CD8-positive, alpha-beta memory T cell (primary cell): ENCODE measurements at places on chromosomes 4 and X. TPM values are rescaled to one million over a fixed set of nuclear protein-coding genes. Genes with fewer than 3 reads are reported as not detected.

HTN3 gene
- not detected for total RNA-seq

ETDA gene
- total RNA-seq = not detected

SRP72 gene
- 197 TPM for total RNA-seq

IGBP1 gene
- 33.6 TPM for total RNA-seq

SH3TC1 gene
- 8.9 TPM for total RNA-seq

MAGEA1 gene
- not detected for total RNA-seq

CLDN34 gene
- not detected for total RNA-seq

RTL3 gene
- not detected for total RNA-seq

GRCh38 chr4:154472858-154473257 is 18.7 kb downstream of the DCHS2 start:
- no peak overlapping the region for H3K27ac ChIP-seq
- no peak overlapping the region for H3K4me3 ChIP-seq
- no peaks in the 10 kb centered on the region for H3K27me3 ChIP-seq
- H3K4me1 ChIP-seq = no peaks in the 10 kb centered on the region
- no peaks in the 10 kb centered on the region for H3K36me3 ChIP-seq

DNA sequence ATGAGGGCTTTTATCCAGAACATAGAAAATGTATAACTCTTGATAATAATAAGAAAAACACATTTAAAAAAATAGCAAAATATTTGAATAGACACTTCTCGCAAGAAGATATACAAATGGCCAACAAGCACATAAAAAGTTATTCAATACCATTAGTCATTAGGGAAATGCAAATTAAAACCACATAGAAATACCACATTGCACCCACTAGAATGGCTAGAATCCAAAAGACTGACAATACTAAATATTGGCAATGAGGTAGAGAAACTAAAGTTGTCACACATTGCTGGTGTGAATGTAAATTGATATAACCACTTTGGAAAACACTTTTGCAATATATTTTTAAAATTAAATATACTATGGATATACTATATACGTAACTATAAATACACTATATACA is 754.3 kb upstream of the MAGEB2 start:
- H3K4me3 ChIP-seq = no peak overlapping the region
- no peak for DNase-seq
- H3K27ac ChIP-seq = no peak overlapping the region
- no peaks in the 10 kb centered on the region for H3K4me1 ChIP-seq

- H3K4me1 ChIP-seq = peaks cover 22% of the 10 kb centered on the region
- no peak overlapping the region for H3K27ac ChIP-seq
- no peak overlapping the region for H3K4me3 ChIP-seq
- H3K27me3 ChIP-seq = no peaks in the 10 kb centered on the region
- DNase-seq = no peak
- H3K36me3 ChIP-seq = peaks cover 9% of the 10 kb centered on the region
Measured at GRCh38 chrX:47643926-47644325, 6.4 kb downstream of the ELK1 start.

DNA sequence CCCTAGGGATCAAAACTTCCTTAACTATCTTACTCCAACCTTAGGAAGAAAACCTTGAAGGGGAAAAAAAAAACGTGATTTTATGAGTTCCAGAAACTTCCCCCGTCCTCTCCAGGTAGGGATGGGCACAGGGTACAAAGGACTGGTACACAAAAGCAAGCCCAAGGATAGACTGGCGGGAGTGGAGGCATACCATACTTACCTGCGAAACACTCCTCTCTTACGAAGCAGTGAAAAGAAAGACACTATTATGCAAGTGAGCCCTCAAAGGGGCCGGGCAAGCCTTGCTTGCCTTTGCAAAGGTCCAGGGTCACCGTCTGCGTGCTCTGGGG is 651 bp downstream of the TSPAN6 start:
- peak overlapping the region; percentile 45 for H3K4me3 ChIP-seq
- no peaks in the 10 kb centered on the region for H3K27me3 ChIP-seq
- H3K27ac ChIP-seq = no peak overlapping the region
- H3K4me1 ChIP-seq = no peaks in the 10 kb centered on the region
- H3K36me3 ChIP-seq = no peaks in the 10 kb centered on the region

- no peaks in the 10 kb centered on the region for H3K4me1 ChIP-seq
- no peak overlapping the region for H3K4me3 ChIP-seq
- no peak for DNase-seq
- H3K36me3 ChIP-seq = no peaks in the 10 kb centered on the region
- H3K27me3 ChIP-seq = no peaks in the 10 kb centered on the region
- H3K27ac ChIP-seq = no peak overlapping the region
Measured at GRCh38 chr4:115418635-115419396, 305.4 kb upstream of the NDST4 start.

DNA sequence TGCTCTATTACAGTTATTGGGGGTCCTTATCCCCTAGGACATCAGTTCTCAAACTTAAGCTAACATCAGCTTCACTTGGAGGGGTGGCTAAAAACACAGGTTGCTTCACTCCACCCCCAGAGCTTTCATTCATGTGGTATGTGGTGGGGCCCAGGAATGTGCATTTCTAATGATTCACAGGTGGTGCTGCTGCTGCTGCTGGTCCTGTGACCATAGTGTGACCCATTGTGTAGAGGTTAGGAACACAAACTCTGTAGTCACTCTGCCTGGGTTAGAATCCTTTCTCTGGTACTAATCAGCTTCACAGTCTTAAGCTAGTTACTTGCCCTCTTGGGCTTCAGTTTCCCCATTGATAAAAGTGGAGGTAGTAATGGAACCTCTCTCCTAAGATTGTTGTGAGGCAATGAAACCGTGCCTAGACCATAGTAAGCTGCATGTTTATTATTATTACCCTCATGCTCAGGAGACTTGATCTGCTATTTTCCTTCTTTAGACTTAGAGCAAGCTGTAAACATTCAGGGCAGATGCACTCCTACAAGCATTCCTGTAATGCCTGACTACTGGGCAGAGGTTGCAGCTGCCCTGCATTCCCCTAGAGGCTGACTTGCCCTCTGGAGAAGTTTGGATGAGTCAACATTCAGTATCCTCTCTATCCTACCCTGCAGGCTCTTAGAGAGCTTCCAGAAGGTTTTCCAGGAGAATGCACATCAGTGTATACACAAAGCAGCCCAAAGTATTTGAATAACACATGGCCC is 94.1 kb upstream of the ACSL4 start:
- H3K27me3 ChIP-seq = no peaks in the 10 kb centered on the region
- H3K4me3 ChIP-seq = no peak overlapping the region
- DNase-seq = no peak
- no peaks in the 10 kb centered on the region for H3K36me3 ChIP-seq
- no peak overlapping the region for H3K27ac ChIP-seq
- no peaks in the 10 kb centered on the region for H3K4me1 ChIP-seq

DNA sequence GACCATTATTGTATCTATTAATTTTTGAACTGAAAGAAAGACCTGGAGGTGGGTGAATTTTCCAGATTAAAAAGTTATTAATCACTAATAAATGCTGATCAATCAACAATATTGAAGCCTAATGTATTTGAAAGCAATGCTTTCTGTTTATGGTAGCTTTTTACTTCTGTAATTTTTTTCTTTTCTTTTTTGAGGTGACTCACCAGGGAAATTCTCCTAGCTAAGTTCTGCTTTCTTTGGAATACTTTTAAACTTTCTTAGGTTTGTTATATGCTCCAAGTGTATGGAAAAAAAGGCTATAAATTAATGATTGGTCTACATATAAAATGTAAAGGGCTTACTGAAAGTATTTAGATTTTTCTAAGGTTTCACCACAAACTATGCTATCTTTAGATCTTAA is 94.2 kb downstream of the MBNL3 start:
- H3K4me3 ChIP-seq = no peak overlapping the region
- H3K27ac ChIP-seq = no peak overlapping the region
- no peak for DNase-seq
- H3K4me1 ChIP-seq = no peaks in the 10 kb centered on the region
- no peaks in the 10 kb centered on the region for H3K36me3 ChIP-seq

DNA sequence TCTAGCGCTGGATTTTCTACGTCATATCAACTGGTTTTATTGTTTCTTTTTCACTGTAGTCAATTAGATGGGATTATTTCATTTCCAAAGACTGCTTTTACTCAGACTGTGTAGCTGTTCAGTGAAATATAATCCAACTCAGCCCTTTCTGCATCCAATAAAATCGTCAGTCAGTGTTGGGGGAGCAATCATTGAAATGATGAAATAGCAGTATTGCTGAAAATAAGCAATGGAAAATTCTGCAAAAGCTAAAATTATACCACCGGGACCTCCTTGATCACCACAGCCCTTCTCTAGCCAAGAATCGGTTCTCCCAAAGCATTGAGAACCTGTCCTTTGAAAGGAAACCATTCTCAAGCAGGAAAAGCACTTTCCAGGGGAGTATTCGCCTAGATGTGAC is 243.1 kb upstream of the TENM3 start:
- H3K27me3 ChIP-seq = no peaks in the 10 kb centered on the region
- no peaks in the 10 kb centered on the region for H3K36me3 ChIP-seq
- no peak overlapping the region for H3K4me3 ChIP-seq
- H3K4me1 ChIP-seq = no peaks in the 10 kb centered on the region

- H3K4me1 ChIP-seq = no peaks in the 10 kb centered on the region
- DNase-seq = no peak
- no peak overlapping the region for H3K4me3 ChIP-seq
- H3K27me3 ChIP-seq = no peaks in the 10 kb centered on the region
Measured at GRCh38 chrX:134780908-134781307, 122.6 kb upstream of the PLAC1 start.

DNA sequence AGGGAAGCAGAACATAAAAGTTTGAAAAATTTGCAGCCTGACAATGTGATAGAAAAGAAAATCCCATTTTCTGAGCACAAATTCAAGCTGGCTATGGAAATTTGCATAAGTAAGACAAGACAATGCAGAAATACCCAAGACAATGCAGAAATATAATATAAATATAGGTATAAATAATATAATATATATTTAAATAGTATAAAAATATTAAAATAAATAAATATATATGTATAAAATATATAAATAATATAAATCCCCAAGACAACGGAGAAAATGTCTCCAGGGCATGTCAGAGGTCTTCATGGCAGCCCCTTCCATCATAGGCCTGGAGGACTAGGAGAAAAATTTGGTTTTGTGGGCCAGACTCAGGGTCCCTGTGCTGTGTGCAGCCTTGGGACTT is 125.0 kb upstream of the AADAT start:
- no peak for DNase-seq
- no peaks in the 10 kb centered on the region for H3K4me1 ChIP-seq
- H3K27ac ChIP-seq = no peak overlapping the region
- no peaks in the 10 kb centered on the region for H3K27me3 ChIP-seq
- no peak overlapping the region for H3K4me3 ChIP-seq
- no peaks in the 10 kb centered on the region for H3K36me3 ChIP-seq

GRCh38 chr4:142925161-142925560 is 79.1 kb upstream of the INPP4B start:
- no peaks in the 10 kb centered on the region for H3K36me3 ChIP-seq
- no peak for DNase-seq
- H3K27me3 ChIP-seq = no peaks in the 10 kb centered on the region

DNA sequence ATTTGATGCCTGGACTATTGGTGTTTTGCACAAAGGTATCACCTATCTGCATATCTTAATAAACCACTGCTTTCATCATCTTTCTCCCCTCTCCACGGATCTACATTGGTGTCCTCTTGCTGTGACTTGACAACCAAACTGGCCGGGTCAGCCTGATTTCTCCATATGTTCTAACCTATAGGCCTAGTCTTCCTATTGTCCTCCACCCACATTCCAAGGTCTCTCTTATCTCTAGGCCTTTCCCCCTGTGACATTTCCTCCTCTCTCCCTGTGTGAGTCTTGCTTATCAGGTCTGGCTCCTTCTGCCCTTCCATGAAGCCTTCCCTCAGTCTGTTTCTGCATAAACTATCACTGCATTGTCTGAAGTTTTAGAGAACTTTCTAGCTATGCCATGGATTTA is 33.7 kb downstream of the ARHGAP24 start:
- H3K36me3 ChIP-seq = no peaks in the 10 kb centered on the region
- DNase-seq = no peak
- no peaks in the 10 kb centered on the region for H3K27me3 ChIP-seq
- no peak overlapping the region for H3K27ac ChIP-seq
- H3K4me1 ChIP-seq = no peaks in the 10 kb centered on the region
- no peak overlapping the region for H3K4me3 ChIP-seq

DNA sequence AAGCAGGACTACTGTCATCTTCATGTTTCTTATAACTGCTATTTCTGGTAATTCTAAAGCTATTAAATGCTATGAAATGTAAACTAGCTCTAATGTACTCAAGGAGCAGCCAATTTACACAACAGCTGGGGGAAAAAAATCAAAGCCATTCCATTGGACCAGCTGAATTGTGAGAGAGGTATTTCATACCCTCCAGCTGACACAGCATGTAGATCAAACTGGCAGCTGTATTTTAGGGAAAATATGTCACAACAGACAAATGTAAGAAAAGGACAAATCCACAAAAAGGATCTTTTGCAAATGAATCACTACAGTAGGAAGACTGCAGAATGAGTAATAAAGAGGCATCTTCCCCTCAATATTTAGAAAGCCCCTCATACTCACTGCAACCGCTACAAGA is 65.2 kb upstream of the FAM47B start:
- H3K27me3 ChIP-seq = no peaks in the 10 kb centered on the region
- H3K36me3 ChIP-seq = no peaks in the 10 kb centered on the region
- no peak overlapping the region for H3K4me3 ChIP-seq

GRCh38 chr4:188903986-188904385 is 764.7 kb downstream of the TRIML1 start:
- no peaks in the 10 kb centered on the region for H3K4me1 ChIP-seq
- no peak for DNase-seq
- no peak overlapping the region for H3K27ac ChIP-seq
- no peaks in the 10 kb centered on the region for H3K36me3 ChIP-seq

DNA sequence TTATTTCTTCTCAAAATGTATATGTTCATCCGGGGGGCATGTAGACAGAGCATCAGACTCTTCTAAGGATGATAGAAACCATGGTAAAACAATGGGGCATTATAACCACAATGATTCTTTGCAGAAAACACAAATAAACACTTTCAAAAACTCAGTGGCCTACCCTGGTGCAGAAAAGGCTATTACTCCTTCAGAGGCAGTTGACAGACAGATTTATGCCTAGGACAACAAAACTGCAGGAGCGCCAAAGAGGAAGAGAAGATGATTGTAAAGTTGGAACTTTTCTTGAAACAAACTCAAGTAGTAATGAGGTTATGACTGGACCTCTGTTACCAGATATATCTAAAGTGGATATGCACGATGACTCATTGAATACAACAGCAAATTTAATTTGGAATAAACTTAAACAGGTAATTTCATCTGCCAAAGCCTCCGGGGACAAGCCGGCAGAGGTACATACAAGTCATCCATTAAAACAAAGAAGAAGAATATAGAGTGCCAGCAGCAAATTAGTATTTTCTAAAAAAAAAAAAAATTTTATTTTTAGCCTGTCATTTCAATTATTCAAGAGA is 1068.4 kb upstream of the INTU start:
- DNase-seq = no peak
- H3K27me3 ChIP-seq = no peaks in the 10 kb centered on the region
- H3K36me3 ChIP-seq = no peaks in the 10 kb centered on the region
- no peak overlapping the region for H3K4me3 ChIP-seq
- H3K27ac ChIP-seq = no peak overlapping the region

- H3K27me3 ChIP-seq = no peaks in the 10 kb centered on the region
- no peak for DNase-seq
- no peaks in the 10 kb centered on the region for H3K36me3 ChIP-seq
Measured at GRCh38 chrX:45912316-45912715, 632.9 kb downstream of the ZNF674 start.

GRCh38 chr4:41413670-41414411 is 124.1 kb upstream of the LIMCH1 start:
- H3K27ac ChIP-seq = no peak overlapping the region
- no peaks in the 10 kb centered on the region for H3K4me1 ChIP-seq
- H3K4me3 ChIP-seq = no peak overlapping the region
- no peaks in the 10 kb centered on the region for H3K27me3 ChIP-seq
- DNase-seq = no peak
- no peaks in the 10 kb centered on the region for H3K36me3 ChIP-seq

GRCh38 chr4:138595171-138595570 is 353.0 kb upstream of the SLC7A11 start:
- H3K27me3 ChIP-seq = no peaks in the 10 kb centered on the region
- no peaks in the 10 kb centered on the region for H3K36me3 ChIP-seq
- no peak for DNase-seq
- H3K4me1 ChIP-seq = no peaks in the 10 kb centered on the region
- H3K4me3 ChIP-seq = no peak overlapping the region
- no peak overlapping the region for H3K27ac ChIP-seq
